ENCODE measurements at places on chromosomes 7 and 10.

DNA sequence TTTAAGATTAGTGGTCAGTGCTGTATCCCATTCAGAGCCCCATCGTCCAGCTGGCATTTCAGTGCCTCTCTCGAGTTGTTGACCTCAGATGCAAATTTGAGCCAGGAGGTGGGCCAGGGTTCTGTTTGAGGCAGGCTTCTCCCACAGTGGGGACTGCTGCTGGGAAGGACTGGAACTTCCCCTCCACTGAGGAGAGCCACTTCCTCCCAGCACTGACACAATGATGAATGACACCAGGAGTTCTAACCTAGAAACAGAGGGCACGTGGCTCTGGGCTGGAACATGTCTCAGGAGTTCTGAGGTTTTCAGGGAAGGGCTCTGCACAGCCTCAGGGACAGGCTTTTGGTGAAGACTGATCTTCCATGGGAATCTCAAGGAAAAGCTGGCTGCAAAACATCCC is 18.3 kb upstream of the BTBD16 start:
- DNase-seq: no peak

- no peak for DNase-seq
Measured at GRCh38 chr10:63605197-63605967, 84.2 kb downstream of the REEP3 start.

DNA sequence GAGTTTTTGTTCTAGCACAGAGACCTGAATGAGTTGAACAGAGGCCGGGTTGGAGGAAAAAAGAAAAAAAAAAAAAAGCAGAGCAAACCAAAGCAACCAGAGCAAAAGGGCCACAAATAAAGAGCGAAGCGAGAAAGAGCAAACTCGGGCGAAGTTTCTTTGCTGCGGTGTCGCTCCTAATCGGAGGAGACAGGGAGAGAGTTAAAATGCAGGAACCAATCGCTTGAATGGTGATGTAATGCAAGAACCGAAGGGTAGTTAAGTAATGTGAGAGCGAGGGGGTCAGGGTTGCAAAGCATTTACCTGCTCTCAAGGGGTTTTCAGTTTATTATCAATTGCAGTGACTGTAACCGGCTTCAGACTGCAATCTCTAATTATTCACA is 271.7 kb downstream of the TRIL start:
- DNase-seq: no peak

GRCh38 chr10:122510326-122510725 is 49.0 kb downstream of the HTRA1 start:
- no peak for DNase-seq

- no peak for DNase-seq
Measured at GRCh38 chr7:24388212-24388611, 104.2 kb downstream of the NPY start.
